ENCODE measurements at places on chromosomes 6 and 20.

- no peak for DNase-seq
Observed at GRCh38 chr20:60358101-60358500, 399.9 kb downstream of the CDH26 start.

DNA sequence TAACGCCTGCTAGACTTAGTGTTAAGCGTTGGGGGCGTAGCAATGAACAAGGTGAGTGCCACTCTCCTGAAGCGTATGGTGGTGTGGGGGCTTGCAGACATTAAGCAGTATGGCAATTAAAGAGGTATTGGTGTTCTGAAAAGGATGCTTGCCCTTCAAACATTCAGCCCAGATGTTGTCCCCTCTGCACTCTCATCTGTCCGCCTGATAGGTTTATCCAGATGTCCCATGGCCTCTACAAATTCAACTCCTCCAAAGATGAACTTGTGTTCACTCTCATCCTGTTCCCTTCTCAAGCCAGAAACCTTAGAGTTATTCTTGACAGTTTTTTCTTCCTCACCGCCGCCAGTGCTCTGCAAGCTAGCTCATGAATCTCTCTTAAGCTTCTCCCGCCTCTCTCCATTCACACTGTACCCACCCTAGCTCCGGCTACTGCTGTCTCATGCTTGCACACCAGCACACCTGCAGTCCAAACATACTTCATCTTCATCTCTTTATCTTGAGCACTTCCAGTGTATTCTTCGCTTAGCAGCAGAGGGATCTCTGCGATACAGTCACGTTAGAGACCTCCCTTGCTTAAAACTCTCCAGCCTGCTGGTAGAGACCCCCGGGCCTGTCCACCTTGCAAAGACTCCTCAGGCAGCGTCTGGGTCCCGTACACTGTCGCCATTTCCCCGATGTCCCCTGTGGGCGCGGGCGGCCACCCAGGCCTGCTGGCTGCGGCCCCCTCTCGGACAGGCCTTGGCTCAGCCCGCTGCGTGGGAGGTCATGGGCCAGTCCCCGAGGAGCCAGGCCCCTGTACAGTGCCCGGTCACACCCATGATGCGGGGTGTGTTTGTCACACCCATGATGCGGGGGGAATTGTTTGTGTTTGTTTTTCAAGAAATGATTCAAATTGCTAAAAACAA, 962 bp downstream of the DDX27 start:
- DNase-seq: no peak

DNA sequence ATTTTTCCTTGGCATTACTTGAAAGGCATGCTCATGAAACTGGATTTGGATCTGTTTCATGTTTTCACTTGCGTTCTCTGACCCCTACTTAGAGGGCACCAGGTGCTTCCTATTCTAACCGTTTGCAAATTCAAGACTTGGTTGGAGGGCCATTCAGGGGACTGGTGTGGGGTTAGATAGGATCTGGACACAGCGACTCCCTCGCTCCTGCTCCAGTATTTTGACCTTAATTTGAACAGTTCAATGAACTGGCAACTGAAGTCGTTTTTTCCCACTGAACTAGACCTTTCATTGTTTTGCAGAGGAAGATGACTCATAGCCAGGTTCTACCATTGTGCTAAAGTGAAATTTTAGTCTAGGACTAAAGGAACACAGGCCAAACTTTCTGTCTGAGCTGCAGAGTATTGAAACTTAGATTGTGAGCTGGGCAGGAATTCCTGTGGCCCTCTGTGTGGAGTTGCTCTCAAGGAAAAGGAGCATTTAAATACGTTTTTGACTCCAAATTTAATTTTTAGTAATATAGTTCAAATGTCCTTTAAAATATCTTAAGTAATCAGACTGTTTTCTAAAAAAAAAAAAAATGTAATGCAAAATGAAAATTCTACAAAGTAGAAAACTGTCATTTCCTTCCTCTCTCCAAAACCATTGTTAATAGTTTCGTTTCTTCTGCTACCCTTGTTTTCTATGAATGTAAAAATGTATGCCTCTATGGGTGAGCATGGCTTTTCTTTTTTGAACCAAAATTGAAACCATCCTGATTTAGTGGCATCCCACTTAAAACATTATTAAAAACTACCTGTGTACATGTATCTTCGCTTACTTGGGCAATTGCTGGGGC, 64.8 kb downstream of the UTRN start:
- DNase-seq: peak; percentile 74

- DNase-seq: peak; percentile 56
Observed at GRCh38 chr6:33213166-33213988, 5.1 kb downstream of the RING1 start.

- DNase-seq: no peak
Observed at GRCh38 chr6:9799582-9799981, 615.3 kb downstream of the TFAP2A start.

DNA sequence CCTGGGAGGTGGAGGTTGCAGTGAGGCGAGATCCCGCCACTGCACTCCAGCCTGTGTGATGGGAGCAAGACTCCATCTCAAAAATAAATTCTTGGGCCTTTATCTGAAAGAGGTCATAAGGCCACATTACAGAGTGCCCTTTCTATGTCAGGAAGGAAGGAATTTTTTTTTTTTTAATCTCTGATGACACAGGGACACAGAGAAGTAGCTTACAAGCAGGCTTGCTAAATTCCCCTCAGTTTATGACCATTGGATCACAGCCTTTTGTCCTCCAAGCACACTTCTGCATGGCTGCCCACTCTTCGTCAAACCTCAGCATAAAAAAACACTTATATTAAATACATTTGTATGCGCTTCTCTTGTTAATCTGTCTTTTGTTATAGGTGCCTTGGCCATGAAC, 7.5 kb upstream of the IFNGR1 start:
- DNase-seq: no peak

DNA sequence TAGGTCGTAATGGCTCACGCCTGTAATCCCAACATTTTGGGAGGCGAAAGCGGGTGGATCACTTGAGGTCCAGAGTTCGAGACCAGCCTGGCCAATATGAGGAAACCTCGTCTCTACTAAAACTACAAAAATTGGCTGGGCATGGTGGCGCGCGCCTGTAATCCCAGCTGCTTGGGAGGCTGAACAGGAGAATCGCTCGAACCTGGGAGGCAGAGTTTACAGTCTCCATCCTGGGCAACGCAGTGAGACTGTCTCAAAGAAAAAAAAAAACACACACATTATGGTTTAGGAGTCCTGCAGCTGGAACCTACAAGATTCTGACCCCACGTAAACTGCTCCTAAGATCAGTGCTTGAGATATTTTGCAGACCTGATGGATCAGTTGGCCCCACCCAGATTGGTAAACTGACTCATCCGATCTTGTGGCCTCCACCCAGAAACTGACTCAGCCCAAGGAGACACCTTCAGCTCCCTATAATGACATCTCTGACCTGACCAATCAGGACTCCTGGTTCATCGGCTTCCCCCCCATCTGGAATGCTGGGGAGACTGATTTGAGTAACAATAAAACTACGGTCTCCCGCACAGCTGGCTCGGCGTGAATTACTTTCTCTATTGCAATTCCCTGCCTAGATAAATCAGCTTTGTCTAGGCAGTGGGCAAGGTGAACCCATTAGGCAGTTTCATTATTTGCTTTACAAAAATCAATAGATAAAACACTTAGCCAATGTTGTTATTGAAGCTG, 96.2 kb upstream of the BTN3A2 start:
- DNase-seq: peak; percentile 39

- DNase-seq: no peak
Observed at GRCh38 chr20:23782366-23782983, 31.7 kb upstream of the CST1 start.

- DNase-seq: peak; percentile 67
Observed at GRCh38 chr6:126811321-126811720, 307.1 kb upstream of the RSPO3 start.

GRCh38 chr20:40009542-40009941, 679.5 kb downstream of the MAFB start:
- DNase-seq: no peak
